T-helper 22 cell (primary cell): ENCODE measurements at places on chromosomes 2 and 18.

DNA sequence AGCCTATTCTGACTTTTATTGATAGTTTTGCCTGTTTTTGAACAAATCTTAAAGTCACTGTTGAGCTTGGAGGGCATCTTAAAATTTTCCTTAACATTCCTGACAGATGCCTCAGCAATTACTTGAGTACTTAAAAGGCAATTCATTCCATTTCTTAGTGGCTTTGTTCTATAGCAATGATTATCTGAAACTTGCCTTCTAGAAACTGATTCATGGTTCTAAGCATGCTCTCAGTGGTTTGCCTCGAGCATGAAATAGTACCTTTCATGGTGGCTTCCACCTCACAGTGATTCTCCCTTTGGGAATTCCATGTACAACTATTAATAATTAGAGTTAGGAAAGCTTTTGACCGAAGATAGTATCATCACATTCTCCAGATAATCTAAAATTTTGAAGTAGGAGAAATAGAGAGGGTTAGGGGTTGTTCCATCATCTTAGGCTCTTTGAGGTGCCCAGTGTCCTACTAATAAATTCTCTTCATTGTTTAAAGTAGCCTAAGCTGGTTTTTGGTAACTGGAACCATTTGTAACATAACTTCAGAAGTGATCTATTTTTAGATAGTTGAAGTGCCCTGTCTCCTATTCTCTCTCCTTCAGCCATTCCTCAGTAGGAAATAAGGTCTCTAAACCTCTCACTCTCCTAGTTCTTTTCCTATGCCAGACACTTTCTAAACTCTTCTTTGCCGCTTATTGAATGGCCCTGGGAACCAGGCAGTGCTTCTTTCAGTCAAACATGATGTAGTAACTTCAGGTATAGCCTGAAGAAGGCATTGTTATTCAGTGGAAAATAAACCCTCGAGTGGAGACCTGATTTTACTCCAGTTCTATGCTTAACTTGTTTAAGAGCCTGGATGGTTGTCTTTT is 156.1 kb downstream of the HAUS1 start:
- no peak for DNase-seq

DNA sequence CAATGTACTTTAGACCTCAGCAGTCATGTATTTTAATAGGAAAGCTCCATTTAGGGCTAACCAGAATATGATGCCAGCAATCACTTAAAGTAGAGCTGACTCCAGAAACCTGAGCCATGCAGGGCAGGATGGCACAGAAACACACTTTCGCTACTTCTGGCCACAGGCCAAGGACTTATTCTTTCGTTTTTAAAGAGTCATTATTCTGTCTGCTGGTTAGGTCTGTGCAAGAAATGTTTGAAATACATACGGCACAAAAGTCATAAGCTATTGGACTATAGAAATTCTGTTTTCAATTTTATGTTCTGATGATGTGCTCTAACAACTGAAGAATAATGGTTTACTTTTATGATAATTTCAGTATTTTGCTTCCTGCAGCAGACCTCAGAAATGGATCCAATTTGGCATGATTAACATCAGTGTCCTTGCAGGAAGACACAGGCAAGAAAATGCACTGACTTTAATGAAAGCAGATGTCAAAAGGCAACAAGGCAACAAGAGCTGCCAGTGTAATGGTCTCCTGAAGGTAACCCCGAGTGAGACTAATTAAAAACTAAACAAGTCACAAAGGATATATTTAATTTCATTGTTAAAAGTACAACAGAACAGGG is 114.4 kb upstream of the CHRNA1 start:
- no peak for DNase-seq

DNA sequence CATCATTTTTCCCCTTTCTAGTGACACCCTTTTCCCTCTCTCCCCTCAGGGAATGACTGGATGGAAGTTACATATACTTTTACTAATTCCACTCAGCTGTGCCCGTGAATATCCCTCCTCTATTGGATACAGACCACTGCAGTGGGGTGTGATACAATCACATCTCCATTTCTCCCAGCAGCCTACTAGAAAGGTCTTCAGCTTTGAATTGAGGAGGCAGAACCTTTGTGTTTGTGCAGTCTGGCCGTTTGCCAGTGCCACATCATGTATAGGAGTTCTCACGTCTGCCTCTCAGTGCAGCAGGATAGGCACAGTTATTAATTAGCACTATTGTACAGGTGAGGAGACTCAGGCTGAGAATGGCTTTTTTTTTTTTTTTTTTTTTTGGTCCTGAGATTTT is 16.4 kb downstream of the TNFRSF11A start:
- DNase-seq = no peak

DNA sequence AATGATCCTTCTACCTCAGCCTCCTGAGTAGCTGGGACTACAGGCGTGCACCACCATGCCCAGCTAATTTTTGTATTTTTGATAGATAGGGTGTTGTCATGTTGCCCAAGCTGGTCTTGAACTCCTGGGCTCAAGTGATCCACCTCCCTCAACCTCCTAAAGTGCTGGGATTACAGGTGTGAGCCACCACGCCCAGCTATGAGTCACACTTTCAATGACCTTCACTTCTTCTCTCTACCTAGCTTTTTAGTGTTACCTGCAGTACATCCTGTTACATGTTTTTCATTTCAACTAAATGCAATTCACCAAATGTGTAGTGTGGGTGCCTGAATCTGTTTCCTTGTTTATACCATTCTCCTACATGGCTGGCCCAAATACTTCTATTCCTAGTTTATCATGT is 64.0 kb downstream of the SLC39A10 start:
- DNase-seq = no peak

GRCh38 chr18:43004421-43004820 is 111.1 kb downstream of the RIT2 start:
- no peak for DNase-seq

- no peak for DNase-seq
Observed at GRCh38 chr2:135072125-135072997, 20.3 kb downstream of the RAB3GAP1 start.

GRCh38 chr2:168454737-168455644 is 1.1 kb upstream of the CERS6 start:
- DNase-seq = no peak

GRCh38 chr2:157169889-157170288 is 87.6 kb upstream of the GALNT5 start:
- DNase-seq = no peak

DNA sequence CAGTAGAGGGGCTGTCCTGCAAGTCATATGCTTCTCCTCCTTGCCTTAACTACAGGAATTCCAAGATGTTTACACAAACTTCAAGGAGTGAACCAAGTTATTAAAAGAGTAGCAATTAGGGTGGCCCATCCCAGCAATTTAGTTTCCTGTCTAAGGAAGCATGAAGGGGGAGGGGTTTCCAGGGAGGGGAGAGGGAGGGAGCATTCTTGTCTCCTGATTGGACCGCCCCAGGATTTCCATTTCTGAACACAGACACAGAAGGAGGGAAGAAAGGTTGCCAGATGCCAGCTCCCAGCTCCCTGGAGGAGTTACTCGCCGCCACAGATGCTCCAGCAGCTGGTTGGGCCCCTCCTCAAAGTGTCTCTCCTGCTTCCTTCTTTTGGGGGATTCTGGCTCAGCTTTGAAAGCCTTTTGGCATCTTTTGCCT is 107.6 kb downstream of the TRIB2 start:
- no peak for DNase-seq

DNA sequence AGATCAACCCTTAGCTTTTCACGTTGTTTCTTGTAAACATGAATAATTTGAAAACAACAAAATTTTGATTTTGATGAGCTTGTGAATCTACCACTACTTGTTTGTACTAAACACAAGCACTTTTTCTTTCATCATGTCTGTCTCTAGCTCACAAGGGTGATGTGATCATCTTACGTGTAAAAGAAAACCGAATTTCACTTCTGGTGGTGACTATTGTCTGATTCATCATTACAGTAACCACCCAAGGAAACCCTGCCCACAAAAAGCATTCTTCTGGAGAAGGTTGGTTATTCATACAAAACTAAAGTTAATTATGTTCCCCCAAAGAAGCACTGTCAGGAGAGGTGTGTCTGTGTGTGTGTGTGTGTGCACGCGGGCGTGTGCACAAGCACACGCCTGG is 285.4 kb downstream of the ZNF516 start:
- no peak for DNase-seq

DNA sequence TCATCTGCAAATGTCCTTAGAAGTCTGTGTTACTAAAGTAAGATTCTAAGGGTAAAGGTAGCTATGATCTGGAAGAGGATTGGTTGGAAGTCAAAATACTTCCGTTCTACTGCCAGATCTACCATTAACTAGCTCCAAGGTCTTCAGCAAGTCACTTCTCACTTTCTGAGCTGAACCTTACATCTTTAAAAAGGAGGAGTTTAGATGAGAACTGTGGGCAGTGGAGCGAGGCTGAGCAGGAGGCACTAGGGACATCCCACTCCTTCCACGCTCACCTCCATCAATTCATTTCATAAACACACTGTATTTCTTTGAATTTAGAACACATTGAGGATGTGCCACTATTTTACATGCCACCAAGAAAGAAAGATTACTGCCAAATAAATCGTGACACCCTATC is 143.0 kb downstream of the ABCA12 start:
- DNase-seq = no peak

DNA sequence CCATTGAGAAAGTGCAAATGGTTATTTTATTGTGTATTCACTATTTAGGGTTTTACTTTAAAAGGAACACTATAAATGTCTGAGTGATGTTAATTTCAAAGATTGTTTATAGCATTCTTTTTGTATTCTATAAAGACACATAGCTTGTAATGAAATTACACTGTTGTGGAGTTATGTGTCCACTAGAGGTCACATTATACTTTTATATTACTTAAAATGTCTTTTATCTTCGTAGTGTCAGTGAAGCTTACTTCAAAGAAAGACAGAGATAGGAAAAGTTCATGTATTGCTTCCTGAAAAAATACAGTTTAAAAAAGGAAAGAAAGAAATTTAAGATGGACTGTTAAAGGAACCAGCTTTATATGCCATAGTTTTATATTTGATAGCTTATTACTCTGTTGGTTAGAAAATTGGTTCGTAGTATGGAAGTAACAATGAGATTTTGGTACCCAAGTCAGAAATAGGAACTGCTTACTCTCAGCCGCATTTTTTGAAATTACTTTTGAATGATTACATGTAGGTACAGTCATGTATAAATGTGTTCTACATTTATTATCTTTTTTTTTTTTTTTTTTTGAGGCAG is 20.5 kb downstream of the APLF start:
- DNase-seq = no peak

DNA sequence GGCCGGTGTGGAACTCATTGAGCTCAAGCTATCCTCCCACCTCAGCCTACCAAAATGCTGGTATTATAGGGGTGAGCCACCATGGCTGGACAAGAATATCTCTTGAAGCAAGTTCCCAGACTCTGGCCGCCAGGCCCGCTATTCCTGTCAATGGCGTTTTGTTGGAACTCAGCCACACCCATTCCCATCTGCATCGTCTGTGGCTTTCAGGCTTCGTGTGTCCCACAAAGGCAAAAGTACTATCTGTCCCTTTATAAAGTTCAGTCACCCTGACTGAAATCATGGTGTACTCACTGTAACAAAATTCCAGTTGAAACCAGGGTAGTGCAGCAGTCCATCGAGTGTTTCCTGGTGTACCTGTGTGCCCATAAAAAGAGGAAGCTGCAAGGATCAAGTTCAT is 96.7 kb downstream of the SH3BP4 start:
- DNase-seq = no peak

GRCh38 chr2:119771331-119771730 is 11.6 kb downstream of the PTPN4 start:
- no peak for DNase-seq

- DNase-seq = no peak
Observed at GRCh38 chr2:29443627-29444026, 328.4 kb downstream of the CLIP4 start.

- no peak for DNase-seq
Observed at GRCh38 chr2:186691231-186691630, 2.6 kb upstream of the FAM171B start.

- DNase-seq = no peak
Observed at GRCh38 chr2:15517793-15518192, 43.3 kb downstream of the NBAS start.

DNA sequence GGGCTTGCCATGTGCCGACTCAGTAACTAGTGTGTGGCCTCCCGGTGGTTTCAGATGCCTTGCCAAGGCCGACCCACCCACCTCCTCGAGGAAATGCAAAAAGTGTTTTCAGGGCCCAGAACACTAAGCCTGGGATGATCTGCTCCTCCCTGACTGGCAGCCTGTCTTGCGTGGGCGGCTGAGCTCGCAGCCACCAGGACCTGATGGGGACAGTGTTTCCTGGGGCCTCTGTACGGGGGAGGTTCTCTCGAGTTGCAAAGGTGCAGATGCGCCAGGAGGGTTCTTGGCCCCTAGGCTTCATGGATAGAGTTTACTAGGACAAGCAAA is 85.2 kb downstream of the GLI2 start:
- no peak for DNase-seq

GRCh38 chr2:43425659-43426058 is 170.2 kb downstream of the THADA start:
- DNase-seq = no peak

DNA sequence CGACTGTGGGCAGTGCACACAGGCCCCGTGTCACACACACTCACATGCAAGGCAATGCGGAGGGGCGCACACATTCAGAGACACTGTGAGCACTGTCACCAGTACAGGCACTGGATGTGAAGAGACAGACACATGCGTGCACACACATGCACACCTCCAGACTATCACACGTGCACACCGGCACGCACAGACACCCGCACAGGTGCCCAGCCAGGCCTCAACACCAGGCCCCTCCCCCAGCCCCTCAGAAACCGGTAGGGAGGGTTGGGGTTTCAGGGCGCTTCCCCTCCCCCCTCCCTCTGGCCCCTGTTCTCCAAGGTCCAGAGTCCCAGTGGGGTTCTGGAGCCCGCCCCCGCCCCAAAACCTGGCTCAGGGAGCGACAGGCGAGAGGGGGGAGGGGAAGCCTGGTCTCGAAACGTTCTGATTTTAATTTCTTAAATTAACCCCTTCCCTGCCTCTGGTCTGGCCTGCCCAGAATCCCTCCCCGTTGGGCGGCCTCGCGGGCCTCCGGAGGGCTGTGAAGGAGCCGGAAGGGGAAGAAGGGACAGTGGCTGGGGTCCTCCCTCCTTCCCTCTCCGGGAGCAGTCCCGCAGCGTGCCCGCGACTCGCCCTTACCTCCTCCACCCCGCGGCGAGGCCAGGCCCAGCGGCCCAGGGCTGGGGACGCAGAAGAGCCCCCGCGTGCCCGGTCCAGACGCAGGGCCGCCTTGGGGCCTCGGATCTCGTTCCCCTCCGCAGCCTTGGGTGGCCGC is 558 bp downstream of the FBXO41 start:
- no peak for DNase-seq

GRCh38 chr18:48099481-48100164 is 169.2 kb upstream of the SMAD2 start:
- DNase-seq = no peak

DNA sequence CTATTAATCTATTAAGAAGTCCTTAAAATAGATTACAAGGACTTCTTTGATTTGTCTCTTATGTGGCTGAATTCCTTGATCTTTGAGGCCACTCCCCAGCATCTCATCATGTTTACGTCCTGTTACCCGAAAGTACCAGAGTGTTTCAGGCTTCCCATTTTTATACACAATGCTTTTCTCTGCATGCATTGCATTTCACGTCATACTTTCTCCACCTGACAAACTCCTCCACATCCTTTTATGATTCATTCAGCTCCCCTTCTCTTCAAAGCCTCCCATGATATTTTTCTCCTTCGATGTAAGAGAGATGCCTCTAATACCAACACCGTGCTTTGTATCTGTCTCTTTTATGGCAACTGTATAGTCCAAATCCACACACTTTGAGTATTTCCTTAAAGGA is 379.0 kb upstream of the CRIM1 start:
- DNase-seq = no peak
